Activated CD8-positive, alpha-beta memory T cell treated with anti-CD3 and anti-CD28 coated beads for 24 hours (primary cell): ENCODE measurements at places on chromosomes 16 and 17.

- DNase-seq, result no peak
These were observed 40.5 kb downstream of the OTOA start for GRCh38 chr16:21704266-21704665.

DNA sequence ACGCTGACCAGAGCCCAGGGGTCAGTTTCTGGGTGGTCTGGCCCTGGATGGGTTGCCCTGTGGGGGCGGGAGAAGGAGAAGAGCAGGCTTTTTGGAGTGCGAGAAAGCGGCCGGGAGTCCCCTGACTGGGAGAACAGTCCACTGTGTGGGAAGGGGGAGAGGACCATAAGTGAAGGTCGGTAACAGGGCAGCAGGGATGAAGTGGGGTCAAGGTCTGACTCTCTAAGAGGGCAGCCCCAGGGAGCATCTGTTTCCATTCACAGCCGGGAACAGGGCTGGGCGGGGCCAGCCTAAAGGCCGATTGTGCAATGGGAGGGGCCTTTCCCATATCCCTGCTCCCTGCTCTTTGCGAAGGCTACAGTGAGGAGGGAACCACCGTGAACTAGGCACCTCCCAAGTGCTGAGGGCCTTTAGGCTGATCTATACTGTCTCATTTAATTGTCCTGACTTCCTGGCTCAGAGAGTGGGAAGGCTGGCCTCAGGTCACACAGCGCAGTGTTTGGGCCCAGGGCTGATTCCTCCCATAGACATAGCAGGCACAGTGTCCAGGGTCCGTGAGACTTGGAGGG, 10.4 kb upstream of the WFDC1 start:
- no peak for DNase-seq

DNA sequence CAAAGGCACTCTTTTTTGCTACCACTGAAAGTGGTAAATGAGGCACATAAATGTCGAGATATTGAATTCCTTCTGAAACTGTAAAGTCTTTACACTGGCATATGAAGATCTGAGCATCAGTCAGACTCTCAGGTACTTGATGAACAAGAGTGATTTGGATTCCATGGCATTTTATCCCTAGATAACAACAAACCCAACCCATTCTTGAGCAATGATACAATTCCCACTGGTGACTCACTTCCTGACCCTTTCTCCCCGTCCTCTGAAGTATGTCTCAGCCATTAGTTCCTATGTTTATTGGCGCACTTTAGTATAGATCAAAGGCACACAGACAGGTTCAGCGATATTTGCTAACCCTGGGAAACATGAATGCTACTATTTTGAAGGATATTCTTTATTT, 147.0 kb upstream of the RBFOX1 start:
- DNase-seq, result no peak

DNA sequence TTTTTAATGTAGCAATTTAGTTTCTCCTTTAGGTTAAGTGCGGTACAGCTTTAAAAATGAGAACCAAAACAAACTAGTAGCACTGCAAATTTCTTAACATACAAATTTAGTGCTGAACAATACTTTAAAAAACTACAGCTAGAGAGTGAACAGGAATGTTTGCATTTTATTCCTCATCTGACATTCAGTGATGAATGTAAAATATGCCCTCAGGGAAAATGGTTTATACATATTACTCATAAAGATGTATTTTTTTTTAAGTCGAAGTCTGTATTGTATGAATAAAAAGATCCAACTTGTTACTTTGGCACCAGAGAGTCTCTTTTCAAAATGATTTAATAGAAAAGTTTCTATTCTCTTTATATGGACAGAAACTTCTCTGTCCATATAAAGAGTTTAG, 96.8 kb downstream of the BRIP1 start:
- DNase-seq, result no peak

- DNase-seq, result no peak
These were observed 2.0 kb downstream of the HAS3 start for GRCh38 chr16:69107316-69107962.

GRCh38 chr17:66401364-66401763, 99.0 kb downstream of the PRKCA start:
- no peak for DNase-seq

DNA sequence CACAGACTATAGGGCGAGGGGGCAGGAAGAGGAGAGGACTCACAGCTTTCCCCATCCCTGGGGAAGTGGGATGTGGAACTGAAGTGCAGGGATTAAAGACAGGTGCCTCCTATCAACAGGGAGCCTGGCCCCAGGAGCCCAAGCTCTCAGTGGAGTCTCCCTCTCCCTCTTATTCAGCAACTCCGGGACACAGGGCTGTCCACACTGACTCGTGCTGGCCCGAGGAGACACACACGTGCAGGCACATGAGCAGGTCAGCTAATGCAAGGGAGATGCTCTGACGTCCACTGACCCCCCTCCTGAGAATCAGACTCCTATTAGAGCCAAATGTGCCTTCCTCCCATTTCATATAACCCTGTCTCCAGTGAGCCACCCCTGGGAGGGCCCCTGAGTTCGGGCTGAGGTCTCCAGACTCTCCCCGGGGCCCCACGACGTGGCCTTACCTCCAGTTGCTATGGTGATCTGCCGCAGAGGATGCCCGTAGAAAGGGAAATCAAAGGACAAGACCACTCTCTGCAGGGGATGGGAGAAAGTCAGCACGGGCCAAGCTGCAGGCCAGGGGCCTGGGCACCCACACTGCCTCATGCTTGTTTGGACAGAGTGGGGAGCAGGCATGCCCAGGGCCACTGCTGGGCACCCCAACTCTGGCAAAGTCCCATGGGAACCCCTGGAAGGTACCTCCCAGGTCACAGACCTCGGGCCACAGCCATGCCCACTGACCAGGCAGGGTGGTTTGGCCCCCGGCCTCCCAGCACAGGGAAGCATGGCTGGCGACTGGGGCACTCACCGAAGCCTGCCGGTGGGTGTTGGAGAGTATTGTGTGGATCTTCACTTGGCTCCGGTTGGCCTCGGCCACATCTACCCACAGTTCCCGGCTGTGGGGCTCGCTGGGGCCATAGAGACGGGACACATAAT, 42.7 kb downstream of the PLXDC1 start:
- no peak for DNase-seq

DNA sequence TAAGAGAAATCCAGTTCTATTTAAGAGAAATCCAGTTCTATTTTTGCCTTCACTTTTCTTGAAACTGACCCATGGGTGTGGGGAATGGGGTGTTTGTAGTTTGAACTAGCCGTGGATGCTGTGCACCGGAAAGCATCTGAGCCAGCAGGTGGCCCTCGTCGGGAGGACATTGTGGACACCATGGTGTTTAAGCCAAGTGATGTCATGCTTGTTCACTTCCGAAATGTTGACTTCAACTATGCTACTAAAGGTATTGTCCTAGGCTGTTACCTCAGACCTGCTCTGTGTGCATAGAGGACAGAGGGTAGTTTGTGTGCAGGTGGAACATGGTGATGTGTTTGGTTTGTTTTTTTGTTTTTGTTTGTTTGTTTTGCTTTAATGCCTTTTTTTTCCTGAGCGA, 3.3 kb downstream of the ATXN2L start:
- DNase-seq, result no peak

- no peak for DNase-seq
These were observed 4.0 kb downstream of the EFNB3 start for GRCh38 chr17:7709031-7709430.

GRCh38 chr16:30473231-30474073, 910 bp downstream of the ITGAL start:
- peak; percentile 89 for DNase-seq

- DNase-seq, result no peak
These were observed 85.7 kb downstream of the CMIP start for GRCh38 chr16:81530296-81530721.

DNA sequence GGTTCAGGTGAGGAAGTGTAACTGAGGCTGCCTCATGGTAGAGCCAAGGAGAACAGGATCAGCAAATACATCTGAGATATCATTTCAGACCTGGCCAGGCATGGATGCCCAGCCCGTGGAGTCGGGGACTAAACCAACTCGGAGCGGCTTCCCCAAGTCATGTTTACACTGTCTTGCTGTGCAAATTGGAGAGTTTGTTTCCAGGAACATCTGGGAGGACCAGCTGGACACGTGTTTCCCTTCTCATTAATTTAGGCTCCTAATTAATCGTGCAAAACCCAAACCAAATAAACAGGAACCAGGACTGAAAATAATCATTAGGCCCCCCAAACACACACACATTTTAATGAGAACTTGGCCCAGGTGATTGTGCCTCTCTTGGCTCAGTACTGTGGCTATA, 70.9 kb upstream of the SALL1 start:
- no peak for DNase-seq

DNA sequence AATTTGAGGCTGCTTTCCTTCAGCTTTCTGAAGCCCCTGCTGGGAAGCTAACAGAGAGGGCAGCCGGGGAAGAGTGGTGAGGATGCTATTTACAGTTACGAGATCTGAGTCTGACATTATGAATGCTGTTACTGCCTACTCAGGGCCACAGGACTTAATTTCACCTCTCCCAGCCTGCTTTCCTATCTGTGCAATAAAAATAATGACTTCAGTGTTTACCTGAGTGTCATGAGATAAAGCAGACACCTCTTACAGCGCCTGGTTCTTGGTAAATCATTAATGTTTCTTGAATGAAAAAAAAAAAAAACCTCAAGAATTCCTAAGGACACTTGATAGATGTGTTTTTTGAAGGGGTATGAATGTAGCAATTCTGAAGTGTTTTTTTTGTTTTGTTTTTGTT, 24.2 kb upstream of the CPHXL start:
- DNase-seq, result no peak

GRCh38 chr17:43873091-43873490, 26.1 kb downstream of the CD300LG start:
- no peak for DNase-seq

DNA sequence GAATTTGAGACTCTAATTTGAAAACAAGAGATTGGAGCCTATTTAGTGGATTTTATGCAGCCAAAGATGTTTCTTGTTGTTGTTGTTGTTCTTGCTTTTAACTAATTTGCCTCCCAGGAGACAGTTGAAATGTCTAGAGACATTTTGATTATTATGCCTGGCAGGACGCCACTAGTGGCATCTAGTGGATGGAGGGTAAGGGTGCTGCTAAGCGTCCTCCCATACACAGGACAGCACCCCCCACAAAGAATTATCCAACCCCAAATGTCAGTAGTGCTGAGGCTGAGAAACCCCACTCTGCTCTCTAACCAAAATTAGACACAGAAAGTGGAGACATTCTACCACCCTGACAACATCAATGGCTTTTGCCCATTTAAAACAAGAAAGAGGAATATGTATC, 15.4 kb upstream of the HSBP1 start:
- DNase-seq, result no peak

DNA sequence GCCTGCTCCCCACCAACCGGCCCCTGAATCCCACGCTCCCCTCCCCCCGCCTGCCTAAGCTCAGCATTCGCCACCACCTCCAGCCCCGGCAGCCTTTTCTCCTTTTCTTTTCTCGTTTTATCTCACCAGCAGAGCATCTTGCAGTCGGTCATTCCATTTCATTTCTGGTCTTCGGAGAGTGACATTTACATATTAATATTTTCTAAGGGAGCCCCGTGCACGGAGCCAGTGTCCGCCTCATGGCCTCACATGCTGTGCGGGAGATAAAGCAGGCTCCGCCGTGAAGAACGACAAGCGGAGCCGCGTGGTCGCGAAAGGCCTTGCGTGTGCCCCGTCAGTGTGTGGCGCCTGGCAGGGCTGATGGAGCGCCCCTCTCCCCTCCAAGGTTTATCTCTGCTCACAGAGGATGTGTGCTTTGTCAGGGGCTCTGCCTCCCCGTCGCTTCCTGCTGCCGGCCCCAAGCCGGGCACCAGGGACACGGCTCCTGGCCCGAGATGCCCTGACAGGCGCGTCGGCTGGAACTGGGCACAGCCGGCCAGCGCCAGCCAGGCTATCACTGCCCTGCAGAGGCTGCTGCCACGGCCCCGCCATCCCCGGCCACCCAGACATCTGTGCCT, 95.5 kb upstream of the GSE1 start:
- no peak for DNase-seq

GRCh38 chr17:21512307-21513011, 136.3 kb downstream of the KCNJ12 start:
- peak; percentile 56 for DNase-seq

GRCh38 chr17:72657467-72658317, 434.8 kb downstream of the SLC39A11 start:
- DNase-seq, result no peak

DNA sequence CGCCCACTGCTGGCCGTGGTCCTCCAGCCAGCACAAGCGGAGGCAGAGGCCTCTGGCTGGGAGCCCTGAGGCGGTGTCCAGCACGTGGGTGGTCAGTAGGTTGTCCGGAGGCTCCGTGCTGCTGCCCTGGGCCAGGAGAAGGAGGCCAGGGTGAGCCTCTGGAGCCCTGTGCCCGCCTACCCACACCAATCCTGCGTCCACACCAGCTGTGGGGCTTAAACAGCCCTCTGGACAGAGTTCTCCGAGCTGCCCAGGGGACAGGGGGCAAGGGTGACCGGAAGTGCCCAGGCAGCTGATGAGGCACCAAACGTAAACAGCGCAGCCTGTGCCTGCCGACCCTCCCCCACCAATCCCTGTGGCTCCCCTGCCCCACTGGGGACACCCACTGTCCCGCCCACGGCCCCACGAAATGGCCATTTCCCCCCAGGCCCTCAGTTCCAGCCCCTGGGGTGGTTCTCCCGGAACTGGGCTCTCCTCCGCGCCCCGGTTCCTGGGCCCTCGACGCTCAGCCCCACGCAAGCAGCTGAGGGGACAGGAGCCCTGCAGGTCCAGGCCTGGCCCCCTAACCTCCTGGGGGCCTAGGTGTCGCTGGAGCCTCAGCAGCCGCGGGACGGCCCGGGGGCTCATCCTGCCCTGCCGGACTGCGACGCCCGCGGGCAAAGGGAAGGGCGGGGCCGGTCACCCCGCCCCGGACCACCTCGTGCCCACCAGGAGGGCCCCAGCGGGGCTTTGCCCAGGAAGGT, 27.9 kb upstream of the DBNDD1 start:
- DNase-seq, result no peak

GRCh38 chr16:89909777-89910716, 8.6 kb upstream of the MC1R start:
- DNase-seq, result peak; percentile 86

GRCh38 chr16:50833929-50834328, 92.0 kb downstream of the CYLD start:
- peak; percentile 9 for DNase-seq

DNA sequence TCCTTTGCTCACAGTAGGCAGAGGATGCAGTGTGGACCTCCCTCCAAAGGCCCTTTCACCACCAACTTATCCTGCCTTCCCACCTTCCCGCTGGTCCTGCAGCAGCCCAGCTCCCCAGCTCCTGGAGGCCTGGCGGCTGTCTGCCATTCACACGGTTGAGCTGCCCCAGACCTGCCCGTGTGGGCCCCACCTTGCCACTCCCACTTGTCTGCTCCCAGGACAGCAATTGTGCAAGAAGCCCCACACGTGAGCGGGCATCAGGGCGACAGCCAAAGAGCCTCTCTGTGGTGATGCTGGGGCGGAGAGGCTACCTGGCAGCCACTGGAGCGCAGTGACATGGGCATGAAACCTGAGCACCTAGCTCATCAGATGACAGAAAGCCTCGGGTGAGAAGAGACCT, 248.6 kb upstream of the MAF start:
- no peak for DNase-seq

- no peak for DNase-seq
These were observed 9.0 kb upstream of the C16orf87 start for GRCh38 chr16:46839986-46840443.
